Fibroblast of skin of right biceps (primary cell): ENCODE measurements at places on chromosomes 16 and 17.

- no peak for DNase-seq
These were observed 504 bp downstream of the ERN1 start for GRCh38 chr17:64129515-64129764.

DNA sequence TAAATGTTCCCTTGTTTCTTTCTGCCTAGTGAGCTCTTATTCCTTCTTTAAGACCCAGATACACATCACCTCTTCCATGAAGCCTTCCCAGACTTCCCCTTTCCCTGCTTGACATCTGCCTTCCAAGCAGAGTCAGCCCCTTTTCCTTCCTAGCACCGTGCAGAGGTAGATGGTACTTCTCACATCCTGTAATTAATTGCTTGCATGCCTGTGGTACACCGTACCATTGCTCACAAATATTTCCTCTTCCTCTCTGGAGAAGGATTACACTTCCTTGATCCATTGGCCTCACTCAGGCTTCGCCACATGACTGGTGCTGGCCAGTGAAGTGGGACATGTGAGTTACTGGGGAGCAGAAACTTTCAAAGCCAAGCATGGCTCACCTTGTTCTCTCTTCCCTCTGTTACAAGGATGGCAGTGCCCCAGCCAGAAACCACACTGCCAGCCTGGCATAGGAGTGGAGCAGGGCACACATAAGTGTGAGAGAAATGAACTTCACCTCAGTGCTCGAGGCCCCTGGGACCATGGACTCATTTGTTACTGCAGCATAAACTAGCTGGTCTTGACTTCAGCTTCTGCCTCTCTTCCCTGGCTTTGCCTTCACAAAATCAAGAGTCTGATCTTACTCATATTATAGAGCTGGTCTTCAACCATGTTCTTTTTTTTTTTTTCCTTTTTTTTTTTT lies 44.0 kb downstream of the SOST start:
- DNase-seq: peak; percentile 80

DNA sequence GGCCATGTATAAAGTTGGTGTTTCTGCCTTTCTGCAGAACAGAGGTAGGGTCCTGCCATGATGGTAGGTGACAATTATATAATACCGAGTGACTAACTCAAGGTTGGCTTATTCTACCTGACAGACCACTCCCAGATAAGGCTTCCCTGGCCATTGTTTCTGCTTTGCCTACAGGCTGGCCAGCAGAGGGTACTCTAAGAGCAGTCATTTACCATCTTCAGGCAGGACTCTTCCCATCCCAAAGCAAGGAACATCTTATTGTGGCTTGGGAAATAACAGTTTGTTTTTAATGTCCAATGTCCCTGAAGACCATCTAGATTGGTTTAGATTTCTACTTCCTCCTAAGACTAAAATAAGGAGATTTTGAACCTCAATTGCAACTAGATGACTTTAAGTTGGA lies 74.1 kb downstream of the SNX11 start:
- DNase-seq: peak; percentile 22

- no peak for DNase-seq
These were observed 1.5 kb downstream of the RRAD start for GRCh38 chr16:66923866-66924265.

- no peak for DNase-seq
These were observed 9.2 kb upstream of the PRKCB start for GRCh38 chr16:23826528-23827045.

GRCh38 chr17:74082886-74083285 lies 120.6 kb upstream of the RPL38 start:
- no peak for DNase-seq

GRCh38 chr17:62178579-62178978 lies 113.5 kb upstream of the MED13 start:
- DNase-seq: no peak

DNA sequence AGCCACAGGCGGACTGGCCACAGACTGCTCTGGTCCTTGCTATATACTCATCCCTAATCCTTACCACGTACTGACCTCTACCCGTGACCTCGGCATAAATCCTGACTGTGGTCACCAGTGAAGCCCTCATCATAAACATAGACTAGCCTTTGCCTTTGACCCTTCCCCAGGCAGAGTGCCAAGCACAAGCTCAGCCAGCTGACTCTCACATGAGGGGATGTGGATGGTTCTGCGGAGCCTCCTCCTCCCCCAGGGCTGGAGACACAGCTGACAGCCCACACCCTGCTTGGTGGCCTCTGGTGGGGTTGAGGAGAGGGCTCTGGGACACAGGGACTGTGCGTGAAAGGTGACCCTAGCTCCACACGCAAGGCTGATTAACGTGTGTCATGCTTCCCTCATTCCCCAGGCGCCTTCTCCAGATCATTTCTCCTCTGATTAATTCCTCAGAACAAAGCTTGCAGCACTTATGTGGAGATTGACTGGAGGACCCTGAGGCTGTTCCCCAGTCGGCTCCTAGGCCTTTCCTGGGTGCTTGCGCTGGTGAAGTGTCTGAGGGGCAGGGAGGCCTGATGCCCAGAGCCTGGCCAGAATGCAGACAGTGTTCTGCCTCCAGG lies 241.5 kb upstream of the NLRP1 start:
- DNase-seq: peak; percentile 18

- no peak for DNase-seq
These were observed 17.1 kb downstream of the CACNA1H start for GRCh38 chr16:1170076-1170418.

- DNase-seq: no peak
These were observed at the start of gene CCL18 for GRCh38 chr17:36063786-36064541. CCL18 (plus strand) TSS chr17:36064272; CDS start chr17:36064343, 71 bp downstream.

DNA sequence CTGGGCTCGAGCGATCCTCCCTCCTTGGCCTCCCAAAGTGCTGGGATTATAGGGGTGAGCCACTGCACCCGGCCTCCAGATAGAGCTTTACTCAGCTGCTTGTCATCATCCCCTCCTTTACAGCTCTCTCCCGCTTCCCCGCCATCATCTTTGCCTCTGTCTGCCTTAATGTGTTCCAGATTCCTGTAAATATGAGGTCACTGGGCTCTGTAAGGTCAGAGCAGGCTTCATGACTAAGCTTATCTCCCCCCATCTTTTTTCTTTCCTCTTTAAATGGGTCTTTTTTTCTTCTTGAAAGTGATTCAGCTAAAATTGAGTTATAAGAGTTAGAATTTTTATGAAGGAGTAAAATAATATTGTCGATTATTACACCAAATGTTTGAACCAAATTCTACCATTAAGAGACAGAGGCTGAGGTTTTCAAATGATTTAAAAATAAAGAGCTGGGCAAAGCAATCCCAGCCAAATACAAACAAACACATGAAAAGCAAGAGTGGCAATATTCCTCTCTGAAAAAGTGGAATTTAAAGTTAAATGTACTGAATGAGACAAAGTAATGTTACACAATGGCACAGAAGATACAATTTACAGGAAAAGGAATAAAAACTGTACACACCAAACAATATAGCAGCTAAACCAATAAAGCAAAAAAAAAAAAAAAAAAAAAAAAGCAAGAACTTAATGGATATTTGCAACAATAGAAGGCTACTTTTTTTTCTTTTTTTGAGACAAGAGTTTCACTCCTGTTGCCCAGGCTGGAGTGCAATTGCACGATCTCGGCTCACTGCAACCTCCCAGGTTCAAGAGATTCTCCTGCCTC lies 62.1 kb downstream of the CRISPLD2 start:
- peak; percentile 97 for DNase-seq

- no peak for DNase-seq
These were observed 192.6 kb upstream of the PSMD7 start for GRCh38 chr16:74104022-74104421.

GRCh38 chr16:87897521-87898505 lies 28.5 kb upstream of the SLC7A5 start:
- DNase-seq: peak; percentile 30

GRCh38 chr17:8697323-8697741 lies 47.3 kb downstream of the CCDC42 start:
- DNase-seq: peak; percentile 99

- DNase-seq: no peak
These were observed 596 bp downstream of the SEPHS2 start for GRCh38 chr16:30445149-30445407.

DNA sequence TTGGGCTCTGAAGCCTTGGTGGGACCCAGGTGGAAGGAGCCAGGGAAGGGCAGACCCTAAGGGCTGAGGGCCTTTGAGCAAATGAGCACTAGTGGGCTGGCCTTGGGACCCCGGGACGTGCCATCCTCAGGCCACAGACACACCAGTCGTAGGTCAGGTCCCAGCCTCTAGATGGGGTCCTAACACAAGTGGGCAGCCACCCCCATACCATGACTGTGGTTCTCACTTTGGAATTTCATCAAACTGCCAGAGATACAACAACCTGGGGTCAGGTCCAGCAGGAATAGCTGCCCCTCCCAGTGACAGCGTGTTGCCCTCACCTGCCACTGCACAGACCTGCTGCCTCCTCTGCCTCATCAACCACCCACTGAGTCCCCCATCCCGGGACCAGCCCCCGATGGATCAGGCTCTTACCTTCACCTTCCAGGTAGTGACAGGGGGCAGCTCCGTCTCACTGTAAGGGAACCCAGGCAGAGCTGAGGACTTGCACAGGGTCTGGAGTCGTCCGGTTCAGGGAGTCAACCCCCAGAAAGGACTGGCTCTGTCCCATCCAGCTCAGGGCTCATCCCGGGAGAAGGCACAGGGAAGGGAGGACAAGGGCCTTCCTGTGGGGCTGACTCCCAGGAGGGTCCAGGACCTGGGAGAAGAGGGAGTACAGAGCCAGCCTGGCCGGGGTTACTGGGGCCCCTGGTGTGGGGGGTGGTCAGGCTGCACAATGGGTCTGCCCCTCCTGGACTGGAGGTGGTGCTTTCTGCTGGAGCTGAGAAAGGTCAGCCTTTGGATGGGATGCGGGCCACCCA lies 40.0 kb downstream of the LGALS9 start:
- no peak for DNase-seq

- DNase-seq: no peak
These were observed 4.1 kb downstream of the ERAL1 start for GRCh38 chr17:28858801-28859355.

DNA sequence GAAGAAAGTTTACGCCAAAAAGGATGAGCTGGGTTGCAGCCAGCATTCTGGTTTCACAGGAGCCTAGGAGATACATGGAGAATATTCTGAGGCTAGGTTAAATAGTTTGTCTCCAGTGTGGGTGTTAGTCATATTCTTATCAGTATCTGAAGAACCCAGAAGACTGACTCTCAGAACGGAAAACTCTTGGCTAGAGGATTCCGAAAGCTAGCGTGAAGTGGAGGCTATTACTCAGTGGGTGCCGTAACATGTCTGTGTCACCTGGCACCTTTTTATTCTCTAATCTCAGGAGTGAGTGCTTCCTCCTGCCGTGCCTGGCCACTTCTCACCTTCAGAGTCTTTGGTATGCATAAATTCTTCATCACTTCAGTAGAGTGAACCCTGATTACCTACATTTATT lies 199.5 kb downstream of the WWOX start:
- no peak for DNase-seq

GRCh38 chr17:45171338-45172231 lies 9.9 kb downstream of the HEXIM2 start:
- peak; percentile 31 for DNase-seq

- peak; percentile 81 for DNase-seq
These were observed 20.7 kb upstream of the ADCY7 start for GRCh38 chr16:50245417-50246298.

DNA sequence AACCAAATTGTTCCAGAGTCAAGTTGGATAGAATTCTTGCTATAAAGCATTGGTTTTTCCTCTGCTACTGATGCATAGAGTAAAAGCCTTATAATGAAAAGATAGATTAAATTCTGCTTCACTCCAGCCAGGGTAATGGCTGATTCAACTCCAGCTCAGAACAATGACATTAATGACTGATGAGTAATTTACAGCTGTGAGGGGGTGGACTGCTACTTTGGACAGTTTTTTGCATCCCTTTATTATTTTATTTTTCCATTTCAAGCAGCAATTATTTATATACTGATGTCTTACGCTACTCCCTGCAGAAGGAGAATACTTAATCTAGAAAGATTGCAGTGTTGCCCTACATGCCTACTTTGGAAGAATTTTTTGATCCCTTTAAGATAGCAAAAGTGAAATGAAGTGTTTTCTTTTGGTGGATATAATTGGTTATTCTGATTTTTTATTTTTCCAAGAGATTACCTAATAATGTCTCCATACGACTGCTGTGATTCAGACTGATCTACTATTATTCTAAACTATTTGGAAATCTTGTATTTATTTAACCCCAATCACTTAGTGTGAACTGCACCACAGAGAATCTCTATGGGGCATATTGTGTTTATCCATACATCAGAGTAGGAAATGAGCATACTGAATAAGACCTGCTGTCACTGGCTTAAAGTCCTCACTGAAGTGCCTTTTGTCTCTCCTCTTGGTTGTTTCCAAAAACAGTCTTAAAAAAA lies 149.5 kb downstream of the TRIM37 start:
- peak; percentile 53 for DNase-seq

DNA sequence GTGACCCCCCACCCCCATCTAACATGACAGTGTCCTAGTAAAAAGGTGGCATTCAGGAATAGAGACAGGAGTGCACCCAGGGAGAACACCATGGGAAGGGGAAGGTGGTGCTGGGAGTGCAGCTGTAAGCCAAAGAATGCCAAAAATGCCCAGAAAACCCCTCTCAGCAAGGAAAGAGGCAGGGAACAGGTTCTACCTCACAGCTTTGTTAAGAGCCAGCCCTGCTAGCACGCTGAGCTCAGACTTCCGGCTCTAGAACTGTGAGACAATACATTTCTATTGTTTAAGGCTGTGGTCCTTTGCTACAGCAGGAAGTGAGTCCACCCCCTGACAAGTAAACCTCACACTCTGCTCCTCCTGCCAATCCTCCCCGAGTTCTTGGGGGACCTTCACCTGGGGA lies 302.4 kb upstream of the N4BP1 start:
- DNase-seq: no peak

DNA sequence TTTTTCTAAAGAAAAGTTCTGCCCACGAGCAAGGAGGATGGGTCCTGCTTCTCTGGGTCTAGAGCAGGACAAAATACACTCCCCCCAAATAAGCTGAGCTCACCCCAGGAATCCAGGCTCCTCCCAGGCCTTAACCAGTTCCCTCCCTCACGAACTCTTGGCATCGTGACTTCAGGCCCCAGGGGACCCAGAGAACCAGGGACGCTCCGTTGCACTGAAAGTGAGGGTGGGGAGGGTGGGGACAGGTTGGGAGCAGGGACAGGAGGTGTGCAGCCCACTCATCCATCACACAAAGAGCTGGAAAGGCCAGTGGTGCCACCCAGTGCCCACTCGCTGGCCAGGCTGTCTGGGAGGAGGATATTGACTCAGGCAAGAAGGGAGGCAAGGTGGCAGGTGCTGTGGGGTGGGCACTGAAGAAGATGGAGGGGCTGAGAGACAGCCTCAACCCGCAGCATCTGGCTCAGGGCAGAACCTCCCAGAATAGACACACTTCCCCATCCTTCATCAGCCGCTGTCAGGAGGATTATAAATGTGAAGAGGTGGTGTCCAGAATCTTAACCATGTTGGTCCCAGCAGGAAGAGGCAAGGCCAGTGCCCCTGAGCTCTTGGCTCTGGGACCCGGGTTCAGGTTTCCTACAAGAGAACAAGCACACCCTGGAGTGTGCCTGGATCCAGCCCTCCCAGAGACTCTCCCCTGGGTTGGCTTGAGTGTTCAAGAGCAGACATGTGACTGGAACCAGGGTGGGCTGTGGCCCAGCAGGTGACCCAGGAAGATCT lies 67.9 kb upstream of the RPL38 start:
- no peak for DNase-seq

GRCh38 chr16:29700253-29700987 lies 21.4 kb downstream of the QPRT start:
- peak; percentile 83 for DNase-seq
